Activated T-helper 2 cell treated with anti-CD3 and anti-CD28 coated beads, Interferon-gamma antibody, Interleukin-2, Interleukin-4, amounts not matched to agents 10 μg/mL and 5 μg/mL and 100 μg/mL, durations not matched to agents 14 hours and 24 hours and 36 hours (primary cell): ENCODE measurements at places on chromosomes 4 and X.

DNA sequence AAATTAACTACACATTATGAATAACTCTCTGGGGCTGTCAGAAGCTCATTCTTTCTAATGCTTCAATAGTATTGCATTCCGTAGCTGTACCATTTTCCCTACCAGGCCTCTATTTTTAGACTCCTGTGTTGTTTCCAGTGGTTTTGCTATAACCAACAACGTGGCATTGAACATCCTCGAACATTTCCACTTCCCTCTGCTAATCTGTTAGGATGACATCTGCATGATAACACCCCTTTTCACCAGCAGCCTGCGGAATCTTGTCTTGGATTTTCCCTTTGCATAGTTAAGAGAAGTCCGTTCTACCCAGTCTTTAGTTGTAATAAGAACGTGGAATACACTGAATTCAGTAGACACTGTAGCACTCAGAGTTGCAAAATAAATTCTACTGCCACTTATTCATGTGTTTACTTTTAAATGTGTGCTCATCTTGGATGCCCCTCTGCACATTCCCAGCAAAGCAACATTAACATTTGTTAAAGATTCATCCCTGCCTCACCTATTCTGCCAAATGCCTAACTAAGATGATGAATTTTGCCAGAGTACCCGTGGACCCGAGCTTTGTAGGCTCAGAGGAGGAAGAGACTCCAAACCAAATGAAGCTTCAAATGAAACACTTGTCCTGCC lies 55.6 kb downstream of the SEL1L3 start:
- no peak for DNase-seq

- no peak for DNase-seq
Observed at GRCh38 chr4:78343682-78344081, 207.9 kb upstream of the ANXA3 start.

- DNase-seq, result no peak
Observed at GRCh38 chr4:23323436-23323835, 566.4 kb downstream of the PPARGC1A start.

GRCh38 chr4:85932500-85933290 lies 427.2 kb downstream of the MAPK10 start:
- no peak for DNase-seq

GRCh38 chr4:88938138-88938537 lies 118.8 kb downstream of the FAM13A start:
- no peak for DNase-seq

GRCh38 chrX:23840674-23841073 lies 57.7 kb downstream of the SAT1 start:
- DNase-seq, result no peak

- no peak for DNase-seq
Observed at GRCh38 chr4:8525383-8526120, 54.6 kb upstream of the GPR78 start.

- DNase-seq, result no peak
Observed at GRCh38 chr4:154009191-154009590, 220.3 kb upstream of the SFRP2 start.

DNA sequence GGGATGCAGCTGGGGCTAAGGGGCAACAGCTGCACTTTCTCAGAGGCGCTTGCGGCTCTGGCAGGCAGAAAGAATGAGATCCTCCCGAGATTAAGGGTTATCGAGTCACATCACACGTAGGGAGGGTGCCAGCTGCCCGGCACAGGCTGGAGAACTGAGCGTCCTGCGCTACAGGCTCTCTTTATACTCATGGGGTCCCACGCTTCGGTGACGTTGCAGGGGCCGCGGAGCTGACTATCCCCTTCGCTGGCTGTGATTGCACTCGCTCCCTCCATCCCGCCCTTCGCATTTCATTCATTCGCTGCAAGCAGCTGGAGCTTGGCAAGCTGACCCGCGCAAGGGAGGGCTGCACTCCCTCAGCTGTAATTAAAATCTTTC lies at the start of gene TACR3:
TSS of gene TACR3 (minus strand) at position 156 of the 378 bp plus-strand sequence. CDS start 310 bp downstream, outside the sequence.
- DNase-seq, result no peak

GRCh38 chr4:145830699-145831098 lies 107.9 kb downstream of the ZNF827 start:
- DNase-seq, result no peak

- DNase-seq, result no peak
Observed at GRCh38 chr4:177579649-177580048, 137.4 kb upstream of the AGA start.

DNA sequence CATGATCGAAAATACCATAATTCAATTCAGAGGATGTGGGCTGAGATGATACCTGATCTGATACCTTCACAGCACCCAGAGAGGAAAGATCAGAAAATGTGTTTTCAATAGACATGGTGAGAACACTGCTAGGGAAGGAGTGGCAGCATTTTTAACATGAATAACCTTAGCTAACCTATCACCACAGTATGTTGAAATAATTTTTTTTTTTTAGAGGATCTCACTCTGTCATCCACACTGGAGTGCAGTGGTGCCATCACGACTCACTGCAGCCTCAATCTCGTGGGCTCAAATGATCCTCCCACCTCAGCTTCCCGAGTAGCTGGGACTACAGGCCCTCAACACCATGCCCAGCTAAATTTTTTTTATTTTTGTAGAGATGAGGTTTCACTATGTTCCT lies 90.5 kb upstream of the RAPGEF2 start:
- no peak for DNase-seq

DNA sequence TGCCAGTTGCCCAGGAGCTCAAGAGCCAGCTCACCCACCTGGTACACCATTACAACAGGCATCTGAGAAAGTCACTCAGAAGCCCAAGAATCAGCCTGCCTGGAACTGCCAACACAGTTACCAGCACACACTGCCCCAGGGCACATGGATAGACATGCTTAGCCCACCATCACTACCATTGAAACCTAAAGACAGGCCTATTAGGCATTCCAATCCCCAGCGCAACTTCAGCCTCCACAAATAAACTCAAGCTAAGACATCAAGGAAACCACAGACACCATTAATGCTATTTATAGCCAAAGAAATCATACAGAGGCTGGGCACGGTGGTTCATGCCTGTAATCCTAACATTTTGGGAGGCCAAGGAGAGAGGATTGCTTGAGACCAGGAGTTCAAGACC lies 42.3 kb downstream of the ATRX start:
- DNase-seq, result no peak

GRCh38 chr4:57220172-57220571 lies 110.0 kb upstream of the IGFBP7 start:
- DNase-seq, result no peak

- DNase-seq, result no peak
Observed at GRCh38 chrX:23383411-23383810, 48.8 kb downstream of the PTCHD1 start.
